Epithelial cell of proximal tubule (primary cell): ENCODE measurements at places on chromosomes 3 and 15.

GRCh38 chr15:39774688-39775267 lies 7.9 kb downstream of the FSIP1 start:
- no peak for DNase-seq

- no peak for DNase-seq
Observed at GRCh38 chr3:160719710-160720109, 36.3 kb upstream of the PPM1L start.

DNA sequence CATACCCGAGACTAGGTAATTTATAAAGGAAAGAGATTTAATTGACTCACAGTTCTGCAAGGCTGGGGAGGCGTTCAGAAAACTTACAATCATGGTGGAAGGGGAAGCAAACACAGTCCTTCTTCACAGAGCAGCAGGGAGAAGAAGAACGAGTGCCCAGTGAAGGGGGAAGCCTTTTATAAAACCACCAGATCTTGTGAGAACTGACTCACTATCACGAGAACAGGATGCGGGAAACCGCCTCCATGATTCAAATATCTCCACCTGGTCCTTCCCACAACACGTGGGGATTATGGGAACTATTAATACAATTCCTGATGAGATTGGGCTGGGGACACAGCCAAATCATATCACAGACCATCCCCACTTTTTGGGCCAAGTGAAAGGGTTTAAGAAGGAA lies 58.8 kb upstream of the CTXND1 start:
- DNase-seq, result no peak

DNA sequence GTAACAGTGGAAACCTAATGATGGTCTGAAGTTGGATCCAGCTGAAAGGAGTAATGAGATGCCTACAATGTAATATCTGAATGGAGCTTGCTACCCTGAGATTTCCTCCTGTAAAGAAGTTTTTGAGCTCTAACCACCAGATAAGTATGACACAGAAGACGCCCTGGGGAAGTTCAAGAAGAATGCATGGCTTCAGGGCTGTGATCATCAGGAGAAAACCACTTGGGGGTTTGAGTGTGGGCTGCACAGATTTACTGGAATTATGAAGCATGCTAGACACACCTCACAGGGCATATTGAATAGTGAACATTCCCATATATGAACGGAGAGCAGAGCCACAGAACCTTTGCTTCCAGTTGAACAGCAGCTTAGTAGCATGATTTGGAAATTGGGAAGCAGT lies 10.6 kb upstream of the CCDC80 start:
- no peak for DNase-seq

DNA sequence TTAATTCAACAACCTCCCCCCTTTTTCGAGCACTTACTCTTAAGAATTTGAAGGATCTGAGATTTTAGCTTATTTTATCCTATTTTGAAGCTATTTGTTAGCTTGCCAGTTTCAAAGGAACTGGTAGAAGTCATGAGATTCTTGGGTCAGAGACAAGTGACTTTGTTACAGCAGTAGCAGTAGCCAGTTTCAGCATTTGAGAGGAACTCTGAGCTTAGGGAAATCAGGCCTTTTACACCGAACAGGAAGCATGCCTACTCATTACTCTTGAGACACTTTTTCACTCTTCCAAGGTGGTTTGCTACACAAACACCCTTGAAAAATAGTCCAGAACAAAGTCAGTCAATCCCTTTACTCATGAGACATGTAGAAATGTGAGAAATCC lies 24.5 kb upstream of the TM4SF1 start:
- no peak for DNase-seq

DNA sequence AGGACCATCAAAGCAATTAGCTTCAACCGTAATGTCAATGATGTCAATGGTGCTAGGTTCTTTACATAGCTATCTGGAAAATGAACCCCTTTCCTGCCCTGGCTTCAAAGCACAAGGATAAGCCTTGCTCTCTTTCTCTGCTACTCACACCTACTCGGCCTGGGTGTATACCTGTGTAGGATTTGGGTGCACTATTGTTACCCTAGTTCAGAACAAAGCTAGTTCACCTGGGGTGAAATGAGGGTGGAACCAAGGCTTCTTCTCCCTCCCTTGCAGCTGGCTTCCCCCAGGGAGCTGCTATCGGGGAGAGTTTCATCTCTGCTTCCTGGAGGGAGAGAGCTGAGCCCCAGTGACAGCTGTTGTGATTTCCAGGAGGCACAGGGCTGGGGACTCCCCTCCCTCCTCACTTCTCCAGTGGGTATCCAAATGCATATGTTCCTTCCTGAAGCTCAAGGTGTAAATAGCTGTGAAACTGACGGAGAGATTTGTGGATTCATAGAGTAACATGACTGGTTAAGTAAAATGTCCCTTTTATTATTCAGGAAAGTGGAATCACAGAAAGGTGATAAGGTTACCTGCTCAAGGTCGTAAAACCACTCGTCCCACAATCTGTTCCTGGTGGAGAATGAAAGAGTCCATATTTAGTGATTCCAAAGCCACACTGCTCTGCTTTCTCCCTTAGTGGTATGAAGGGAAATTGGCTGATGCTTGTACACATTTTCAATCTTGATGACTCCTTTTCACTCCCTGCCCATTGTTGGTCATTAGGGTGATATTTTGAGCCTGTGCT lies 11.8 kb upstream of the C3orf70 start:
- DNase-seq, result no peak

GRCh38 chr3:196471551-196471950 lies 32.0 kb downstream of the RNF168 start:
- DNase-seq, result no peak
